ENCODE measurements at places on chromosomes 13 and 19.

- no peak for DNase-seq
These were observed 96.8 kb upstream of the WASF3 start for GRCh38 chr13:26460648-26461047.

- DNase-seq: no peak
These were observed 60.1 kb downstream of the UFM1 start for GRCh38 chr13:38409771-38410170.

- no peak for DNase-seq
These were observed 46.4 kb downstream of the SOX1 start for GRCh38 chr13:112113348-112113747.

GRCh38 chr13:52925251-52925650 is 76.8 kb upstream of the PCDH8 start:
- DNase-seq: no peak

- DNase-seq: no peak
These were observed 25.0 kb upstream of the OXGR1 start for GRCh38 chr13:97019236-97019635.

GRCh38 chr19:49106648-49107135 is 7.5 kb upstream of the LIN7B start:
- no peak for DNase-seq

DNA sequence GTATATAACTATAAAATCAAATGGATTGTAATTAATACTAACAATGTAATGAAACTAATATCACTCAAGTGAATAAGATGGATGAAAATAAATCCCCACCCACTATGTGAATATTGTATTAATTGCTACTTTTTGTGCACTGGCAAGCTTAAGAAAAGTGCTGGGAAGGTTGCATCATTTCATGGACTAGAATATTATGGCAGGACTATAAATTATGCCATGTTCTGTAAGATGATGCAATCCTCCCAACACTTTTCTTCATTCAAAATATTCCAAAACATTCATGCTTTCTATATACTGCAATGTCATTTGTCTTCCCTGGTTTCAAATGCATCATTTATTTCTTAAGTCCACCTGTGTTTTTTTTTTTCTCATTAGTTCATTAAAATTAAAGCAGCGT is 457.6 kb upstream of the GPC6 start:
- no peak for DNase-seq

- DNase-seq: no peak
These were observed 556.8 kb upstream of the SLITRK1 start for GRCh38 chr13:84439108-84439507.

DNA sequence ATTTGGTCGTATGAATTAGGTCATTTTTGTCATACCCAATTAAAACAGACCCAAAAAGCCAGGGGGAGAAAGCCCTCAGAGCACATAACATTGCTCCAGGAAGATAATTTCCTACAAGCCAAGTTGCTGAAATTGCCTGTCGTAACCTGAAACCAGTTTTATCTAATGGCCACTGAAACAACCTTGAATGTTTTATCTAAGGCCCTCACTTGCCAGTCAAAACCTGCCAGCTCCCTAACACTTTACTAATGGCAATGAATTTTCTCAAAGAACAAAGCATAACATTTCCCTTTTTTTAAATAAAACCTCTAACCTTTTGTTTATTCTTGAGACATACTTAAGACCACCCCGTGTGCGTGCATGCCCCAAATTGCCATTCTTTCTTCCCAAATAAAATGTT is 496.2 kb upstream of the KLHL1 start:
- no peak for DNase-seq

DNA sequence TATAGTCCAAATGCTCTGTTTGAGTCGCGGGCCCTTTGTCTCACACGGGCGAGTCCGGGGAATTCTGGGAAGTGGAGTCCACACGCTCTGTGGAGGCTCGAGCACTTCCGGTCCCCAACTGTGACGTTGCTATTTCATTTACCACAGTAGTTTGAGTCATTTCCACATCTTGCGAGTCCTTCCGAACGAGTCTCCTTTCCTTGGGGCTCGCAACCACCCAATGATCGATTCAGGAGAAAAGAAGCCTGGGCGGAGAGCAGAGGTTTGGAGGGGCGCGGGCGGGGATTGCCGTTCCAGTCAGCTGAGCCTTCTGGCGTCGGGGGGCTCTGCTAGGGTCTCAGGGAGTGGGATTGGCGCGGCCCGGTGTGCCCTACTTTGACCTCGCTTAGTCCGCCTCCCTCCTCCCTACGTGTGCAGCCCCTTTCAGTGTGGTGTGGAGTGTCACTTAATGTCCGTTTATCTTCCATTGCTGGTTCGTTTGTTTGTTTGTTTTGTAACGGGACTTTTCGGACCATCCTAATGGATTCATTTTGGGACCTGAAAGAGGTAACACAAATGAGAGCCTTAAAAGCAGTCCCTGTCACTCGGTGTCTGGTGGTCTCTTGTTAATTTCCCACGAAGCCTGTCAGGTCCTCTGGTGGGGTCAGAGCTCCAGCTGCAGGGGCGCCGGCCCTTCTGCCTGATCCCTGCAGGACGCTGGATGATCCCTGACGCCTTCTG is at the start of gene ZNF222:
ZNF222 (plus strand) TSS at position 163 of the 720 bp plus-strand sequence; CDS start at position 221, 58 bp downstream.
- DNase-seq: peak; percentile 59

DNA sequence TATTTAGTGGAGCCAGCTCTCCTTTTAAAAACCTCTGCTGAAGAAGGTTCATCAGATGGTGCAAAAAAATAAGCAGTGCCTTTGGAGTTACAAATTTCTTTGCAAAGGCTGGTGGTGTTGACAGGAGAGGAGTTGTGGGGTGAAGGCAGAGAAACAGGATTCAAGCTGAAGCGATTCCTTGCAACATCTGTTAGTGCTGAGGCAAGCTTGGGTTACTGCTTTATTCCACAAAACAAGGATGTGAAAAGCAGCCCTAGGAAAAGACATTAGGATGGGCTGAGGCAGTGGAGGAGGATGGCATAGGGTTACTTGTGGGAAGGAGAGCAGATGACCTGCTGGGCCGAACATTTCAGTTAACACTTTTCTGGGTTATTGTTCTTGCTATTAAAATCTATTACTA is 390.7 kb downstream of the DLEU7 start:
- DNase-seq: no peak

DNA sequence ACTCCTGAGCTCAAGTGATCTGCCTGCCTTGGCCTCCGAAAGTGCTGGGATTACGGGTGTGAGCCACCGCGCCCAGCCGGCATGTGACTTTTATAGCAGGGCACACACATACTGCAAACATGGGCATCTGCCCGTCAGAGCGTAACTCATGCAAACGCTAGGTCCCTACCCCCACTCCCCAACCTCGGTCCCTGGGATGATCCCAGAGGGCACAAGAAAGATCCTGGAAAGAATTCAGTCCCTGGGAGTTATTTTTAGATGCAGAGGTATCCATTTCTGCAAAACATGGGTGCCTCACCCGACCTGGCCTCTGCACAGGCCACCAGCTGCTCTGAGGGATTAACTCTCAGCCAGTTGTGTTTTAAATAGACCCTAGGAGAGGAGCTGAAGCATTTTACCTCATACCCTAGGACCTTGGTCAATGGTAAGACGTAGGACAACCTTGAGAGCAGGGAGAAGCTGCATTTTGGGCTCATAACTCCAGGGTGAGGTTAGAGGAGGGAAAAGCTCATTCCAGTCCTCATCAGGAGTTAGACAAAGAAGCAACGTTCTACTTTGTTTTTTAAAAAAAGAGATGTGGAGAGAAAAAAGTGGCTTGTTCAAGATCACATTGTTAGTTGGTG is 10.8 kb downstream of the TMEM38A start:
- DNase-seq: no peak

GRCh38 chr13:30561511-30561910 is 56.2 kb upstream of the USPL1 start:
- no peak for DNase-seq

GRCh38 chr19:15631817-15632216 is 8.9 kb upstream of the CYP4F3 start:
- DNase-seq: no peak

DNA sequence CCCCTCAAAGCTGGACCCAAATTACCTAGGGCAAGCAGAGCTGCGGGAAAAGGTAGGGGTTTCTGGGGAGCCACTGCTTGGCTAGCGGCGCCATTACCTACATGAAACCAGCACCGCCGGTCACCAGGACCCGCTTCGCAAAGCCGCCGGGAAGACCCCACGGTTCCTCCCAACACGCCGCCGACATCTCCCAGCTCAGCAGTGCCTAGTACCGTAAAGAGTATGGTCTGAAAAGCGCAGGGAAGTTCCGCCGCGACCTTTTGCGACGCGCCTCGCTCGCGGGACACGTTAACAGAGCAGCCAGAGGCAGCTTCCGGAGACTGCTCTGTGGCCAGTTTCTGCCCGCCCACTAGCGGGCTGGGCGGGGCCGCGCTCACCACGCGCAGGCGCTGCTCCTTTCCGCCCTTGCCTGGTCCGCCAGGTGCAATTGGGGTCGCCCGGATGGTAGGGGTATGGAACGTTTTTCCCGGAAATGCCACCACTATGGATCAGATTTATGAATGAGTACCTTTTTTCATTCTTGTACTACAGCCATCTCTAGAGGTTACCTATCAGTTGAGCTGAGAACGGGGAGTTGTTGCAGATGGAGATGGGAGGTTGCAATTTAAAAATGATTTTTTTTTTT is at the start of gene TGDS:
TGDS (minus strand) TSS at position 203 of the 625 bp plus-strand sequence; CDS start at position 187, 16 bp downstream.
- DNase-seq: peak; percentile 77

DNA sequence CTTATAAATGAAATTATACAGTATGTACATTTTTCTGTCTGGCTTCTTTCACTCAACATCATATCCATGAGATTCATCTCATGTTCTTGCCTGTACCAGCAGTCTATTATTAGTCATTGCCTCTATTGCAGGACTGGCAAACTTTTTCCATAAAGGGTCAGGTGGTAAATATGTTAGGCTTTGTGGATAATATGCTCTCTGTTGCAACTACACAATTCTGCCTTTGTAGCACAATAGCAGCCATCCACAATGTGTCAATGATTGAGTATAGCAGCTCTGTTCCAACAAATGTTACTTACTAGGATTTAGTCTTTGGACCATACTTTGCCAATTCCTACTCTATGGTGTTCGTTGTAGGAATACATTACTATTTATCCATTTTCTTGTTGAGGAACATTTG is 304.4 kb downstream of the DCT start:
- DNase-seq: no peak

- no peak for DNase-seq
These were observed 1207.8 kb downstream of the EFNB2 start for GRCh38 chr13:105327581-105328126.

DNA sequence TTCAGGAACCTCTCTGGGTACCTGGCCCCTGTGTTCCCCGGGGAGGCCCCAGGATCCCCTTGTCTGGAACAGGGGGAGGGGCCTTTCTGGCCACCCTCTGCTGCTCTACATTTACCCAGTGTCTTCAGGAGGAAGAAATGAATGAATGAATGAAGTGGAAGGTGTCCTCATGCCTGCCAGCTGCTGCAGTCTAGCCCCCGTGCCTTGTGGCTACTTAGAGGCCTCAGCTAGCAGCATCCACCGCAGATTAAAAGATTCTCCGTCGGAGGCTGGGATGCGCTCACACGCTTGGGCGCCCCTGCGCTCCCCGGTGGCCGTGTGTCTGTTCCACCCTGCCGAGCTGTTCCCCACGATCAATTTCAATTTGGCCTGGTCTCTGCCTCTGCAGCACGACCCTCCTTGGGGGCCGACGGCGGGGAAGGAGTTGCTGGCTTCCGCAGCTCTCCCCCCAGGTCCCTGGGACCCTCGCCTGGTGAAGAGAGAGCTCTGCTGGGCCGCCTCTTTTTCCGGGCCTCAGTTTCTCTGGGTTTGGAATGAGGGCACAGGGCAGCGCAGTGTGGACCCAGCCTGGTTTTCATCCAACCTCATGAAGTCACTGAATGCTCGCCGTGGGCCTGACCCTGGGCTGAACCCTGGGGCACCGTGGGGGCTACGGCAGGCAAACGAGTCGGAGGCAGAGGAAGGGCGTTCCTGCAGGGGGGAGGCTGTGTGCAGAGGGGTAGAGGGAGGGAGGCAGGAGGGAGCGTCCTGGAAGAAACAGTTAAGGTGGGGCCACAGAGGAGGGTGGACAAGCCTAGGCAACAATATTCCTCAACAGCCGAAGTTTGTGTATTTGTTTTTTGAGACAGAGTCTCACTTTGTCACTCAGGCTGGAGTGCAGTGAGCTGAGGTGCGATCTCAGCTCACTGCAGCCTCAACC is 28.3 kb downstream of the EFNA2 start:
- no peak for DNase-seq

- no peak for DNase-seq
These were observed 11.9 kb downstream of the CDADC1 start for GRCh38 chr13:49259586-49259985.

DNA sequence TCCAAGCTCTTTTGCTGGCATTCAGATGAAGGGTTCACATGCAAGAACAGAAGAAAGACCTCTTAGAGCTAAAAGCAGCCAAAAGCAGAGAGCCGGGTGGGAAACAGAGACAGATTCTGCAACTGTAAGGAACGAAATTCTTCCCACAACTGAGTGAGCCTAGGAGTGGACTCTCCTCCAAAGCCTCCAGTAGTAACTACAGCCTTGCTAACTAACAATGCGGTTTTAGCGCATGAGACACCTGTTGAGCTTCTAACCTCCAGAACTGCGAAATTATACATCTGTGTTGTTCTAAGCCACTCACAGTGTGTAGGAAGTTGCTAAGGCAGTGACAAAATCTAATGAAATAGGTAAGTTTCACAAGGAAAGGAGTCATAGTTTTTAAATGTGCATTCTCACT is 98.1 kb upstream of the SLITRK1 start:
- DNase-seq: no peak

DNA sequence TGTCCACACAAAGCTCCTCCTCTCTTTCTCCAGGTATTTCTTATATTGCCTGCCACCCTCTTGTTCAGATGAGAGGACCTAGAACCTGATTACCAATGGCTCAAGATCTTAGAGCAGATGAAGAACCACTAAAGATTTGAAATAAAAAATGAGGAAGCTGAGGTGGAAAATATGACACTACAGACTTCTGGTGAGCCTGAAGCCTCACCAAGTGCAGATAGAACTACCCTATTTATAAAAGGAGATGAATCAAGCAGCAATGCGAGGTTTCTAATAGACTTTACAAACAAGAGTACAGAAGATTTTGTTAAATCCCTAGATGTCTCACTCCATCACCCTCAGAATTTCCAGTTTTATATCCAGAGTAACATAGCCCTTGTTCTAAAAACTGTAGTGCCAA is 345.8 kb downstream of the TBC1D4 start:
- DNase-seq: no peak

GRCh38 chr19:50377051-50377461 is 799 bp downstream of the NR1H2 start:
- no peak for DNase-seq

DNA sequence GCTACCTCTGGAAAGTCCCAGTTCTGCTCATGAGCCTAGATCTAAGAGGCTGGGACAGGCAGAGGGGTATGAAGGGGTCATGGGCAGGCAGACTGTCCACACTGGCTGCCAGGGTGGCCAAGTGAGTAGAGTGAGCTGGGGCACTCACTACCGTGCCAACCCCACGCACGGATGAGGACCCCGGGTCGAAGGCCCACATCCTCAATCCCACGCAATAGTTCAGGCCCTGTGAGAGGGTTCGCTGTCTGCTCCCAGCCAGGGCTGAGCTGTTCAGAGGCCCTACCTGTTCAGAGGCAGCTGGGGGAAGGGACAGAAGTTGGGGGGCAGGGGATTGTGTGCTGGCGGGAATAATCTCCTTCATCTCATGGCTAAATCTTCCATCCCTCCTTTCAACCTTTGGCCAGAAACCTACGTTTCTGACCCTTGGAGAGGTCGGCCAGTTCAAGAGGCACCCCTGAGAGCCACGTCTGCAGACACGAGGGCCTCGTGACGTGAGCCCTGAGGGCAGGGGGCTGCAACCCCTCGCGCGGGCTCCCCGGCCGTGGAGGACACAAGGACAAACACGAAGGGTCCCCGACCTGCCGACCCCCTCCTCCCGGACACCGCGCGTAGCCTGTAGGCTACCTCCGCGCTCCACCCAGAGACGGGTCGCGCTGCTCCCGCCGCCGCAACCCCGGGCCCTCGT is 1.0 kb upstream of the RPS5 start:
- no peak for DNase-seq

All from AG09319 (cell line).